ENCODE measurements at places on chromosomes 12 and 14. TPM values are rescaled to one million over a fixed set of nuclear protein-coding genes. Genes with fewer than 3 reads are reported as not detected.

DNA sequence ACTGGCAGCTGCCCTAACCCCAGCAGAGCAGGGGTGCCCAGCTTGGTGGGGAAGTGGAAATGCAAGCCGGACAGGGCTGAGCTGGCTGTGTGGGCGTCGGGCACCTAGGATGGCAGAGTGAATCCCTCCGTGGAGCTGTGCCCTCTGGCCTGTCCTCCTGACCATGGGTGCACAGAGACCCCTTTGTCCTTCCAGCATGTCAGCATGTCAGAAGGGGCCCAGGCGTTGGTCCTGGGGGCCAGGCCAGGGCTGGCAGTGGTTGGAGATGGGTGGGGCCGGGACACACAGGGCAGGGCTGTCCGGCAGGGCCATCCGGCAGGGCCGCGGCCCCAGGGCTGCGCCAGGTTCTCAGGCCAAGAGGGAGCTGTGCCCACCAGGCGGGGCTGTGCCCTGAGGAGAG lies 8.8 kb upstream of the TEX22 start:
- DNase-seq, result no peak

- no peak for DNase-seq
Measured at GRCh38 chr14:77249286-77249685, 21.7 kb downstream of the NGB start.

GRCh38 chr12:45234139-45234865 lies 18.4 kb downstream of the ANO6 start:
- no peak for DNase-seq

- DNase-seq, result no peak
Measured at GRCh38 chr12:58564721-58565120, 355.6 kb downstream of the LRIG3 start.

GRCh38 chr14:93797536-93797935 lies 9.3 kb upstream of the PRIMA1 start:
- DNase-seq, result no peak

DNA sequence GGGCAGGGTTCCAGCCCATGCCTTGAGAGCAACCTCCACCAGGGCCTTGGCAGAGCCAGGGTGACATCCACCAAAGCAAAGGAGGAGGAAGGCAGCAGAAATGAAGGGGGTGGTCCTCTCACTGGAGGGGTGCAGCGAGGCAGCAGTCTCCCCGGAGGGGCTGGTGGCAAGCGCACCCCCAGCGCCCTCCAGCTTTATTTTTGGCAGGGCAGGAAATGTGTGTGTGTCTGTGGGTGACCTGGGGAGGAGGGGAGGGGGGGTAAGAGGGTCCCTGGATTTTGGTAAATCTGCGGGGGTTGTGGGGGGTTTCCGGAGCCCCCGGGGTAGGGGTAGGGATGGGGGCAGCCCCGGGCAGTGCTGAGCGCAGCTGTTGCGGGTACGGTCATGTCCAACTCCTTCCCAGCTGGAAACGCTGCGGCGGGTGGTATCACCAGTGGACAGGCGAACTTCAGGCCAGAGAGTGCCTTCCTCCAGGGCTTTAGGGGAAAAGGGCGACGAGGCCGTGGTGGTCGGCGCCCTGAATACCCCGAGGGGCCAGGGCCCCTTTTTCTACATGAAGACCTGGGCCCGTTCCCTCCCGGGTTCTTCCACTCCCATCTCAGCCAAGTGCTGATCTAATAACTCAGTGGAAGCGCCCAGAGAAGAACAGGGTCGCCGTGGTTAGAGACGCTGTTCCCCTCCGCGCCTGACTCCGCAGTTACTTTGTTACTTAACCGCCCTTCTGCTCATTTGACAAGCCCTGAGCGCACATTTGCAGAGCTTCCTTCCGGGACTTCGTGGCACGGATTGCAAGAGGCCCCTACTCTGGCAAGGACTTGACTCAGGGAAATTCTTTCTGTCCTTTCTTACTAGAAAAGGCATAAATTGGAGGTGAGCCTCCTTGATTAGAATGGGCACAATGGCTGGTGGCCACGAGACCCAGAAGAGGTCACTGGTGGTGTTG lies 55.2 kb downstream of the FOS start:
- DNase-seq, result peak; percentile 61

DNA sequence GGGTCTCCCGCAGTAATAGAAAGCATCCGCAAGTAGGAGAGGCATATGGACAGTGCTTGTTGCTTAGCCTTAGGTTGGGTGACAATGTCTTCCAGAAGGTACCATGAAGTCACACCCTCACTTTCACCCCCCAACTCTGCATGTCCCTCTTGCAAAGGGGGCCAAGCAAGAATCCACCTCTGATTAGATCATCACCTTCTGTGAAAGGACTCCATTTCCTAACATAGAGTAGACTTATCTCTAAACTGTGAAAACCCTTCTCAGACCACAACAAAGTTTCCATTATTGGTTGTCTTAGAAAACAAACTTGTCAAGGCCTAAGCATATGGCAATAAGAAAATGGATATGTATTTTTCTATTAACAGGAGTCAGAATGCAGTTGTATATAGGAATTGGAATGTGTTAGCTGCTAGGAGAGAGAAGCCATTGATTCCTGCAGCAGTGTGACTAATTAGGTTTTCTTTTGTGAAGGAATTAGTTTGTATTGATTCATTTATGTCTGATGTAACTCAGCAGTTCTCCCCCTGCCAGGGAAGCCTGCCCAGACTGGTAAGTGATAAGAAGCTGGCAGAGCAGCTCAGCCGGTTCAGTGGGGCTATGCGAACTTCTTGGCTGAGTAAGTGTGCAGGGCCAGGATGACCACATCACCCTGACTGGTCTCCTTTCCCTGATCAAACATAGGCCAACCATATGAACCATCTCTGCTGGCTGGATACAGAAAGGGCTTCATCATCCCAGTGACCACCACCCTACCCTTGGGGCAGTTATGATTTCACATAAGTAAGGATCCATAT lies 107.3 kb upstream of the CCDC196 start:
- DNase-seq, result no peak

Gene TAS2R14
- 1.2 TPM for total RNA-seq

Gene PMCH
- 1.2 TPM for total RNA-seq

Gene KMT2D
- total RNA-seq, result 84.2 TPM

Data from activated T-cell treated with anti-CD3 and anti-CD28 coated beads, Interleukin-2, amount 50 U/mL, for 72 hours (primary cell).